Stimulated activated CD4-positive, alpha-beta T cell treated with anti-CD3 and anti-CD28 coated beads, Interleukin-15, amount 100 ng/mL, for 48 hours (primary cell): ENCODE measurements at places on chromosomes 2 and 18.

GRCh38 chr18:38948436-38948835 lies 1382.8 kb upstream of the CELF4 start:
- no peak for DNase-seq

DNA sequence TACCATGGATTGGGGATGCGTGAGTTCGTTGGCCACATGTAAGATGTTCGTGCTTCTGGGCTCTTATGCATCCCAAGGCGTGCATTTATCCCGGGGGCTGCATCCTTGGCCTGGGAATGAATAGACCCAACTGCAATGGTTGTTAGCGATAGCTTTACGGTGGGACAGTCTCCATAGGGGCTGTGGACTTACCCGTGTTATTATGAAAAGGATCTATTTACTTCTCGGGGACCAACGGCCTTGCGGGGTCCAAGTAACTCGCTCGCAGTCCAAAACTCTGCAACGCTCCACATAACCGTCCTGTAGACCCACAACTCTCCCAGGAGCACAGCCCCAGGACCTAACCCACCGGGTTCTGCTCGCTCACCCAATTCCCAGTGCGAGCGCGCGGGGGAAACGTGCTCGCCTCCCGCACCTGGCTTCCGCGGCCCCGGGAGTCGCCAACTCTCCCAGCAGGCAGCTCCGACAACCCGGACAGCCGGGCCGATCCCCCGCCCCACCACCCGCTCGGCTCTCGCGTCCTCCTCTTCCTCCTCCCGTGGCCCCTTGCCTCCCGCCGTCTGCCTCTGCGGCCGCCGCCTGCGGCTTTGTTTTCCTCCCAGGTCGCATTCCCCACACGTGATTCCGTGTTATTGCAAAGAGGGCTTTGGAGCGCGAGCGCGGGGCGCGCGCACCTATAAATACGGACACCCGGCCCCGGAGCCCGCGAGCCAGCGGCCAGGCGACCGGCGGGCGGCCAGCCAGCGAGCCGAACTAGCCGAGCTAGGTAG lies at the start of gene CABLES1:
TSS of gene CABLES1 (plus strand) at position 706 of the 770 bp plus-strand sequence. CDS start 278 bp downstream, outside the sequence.
- DNase-seq = peak; percentile 8

DNA sequence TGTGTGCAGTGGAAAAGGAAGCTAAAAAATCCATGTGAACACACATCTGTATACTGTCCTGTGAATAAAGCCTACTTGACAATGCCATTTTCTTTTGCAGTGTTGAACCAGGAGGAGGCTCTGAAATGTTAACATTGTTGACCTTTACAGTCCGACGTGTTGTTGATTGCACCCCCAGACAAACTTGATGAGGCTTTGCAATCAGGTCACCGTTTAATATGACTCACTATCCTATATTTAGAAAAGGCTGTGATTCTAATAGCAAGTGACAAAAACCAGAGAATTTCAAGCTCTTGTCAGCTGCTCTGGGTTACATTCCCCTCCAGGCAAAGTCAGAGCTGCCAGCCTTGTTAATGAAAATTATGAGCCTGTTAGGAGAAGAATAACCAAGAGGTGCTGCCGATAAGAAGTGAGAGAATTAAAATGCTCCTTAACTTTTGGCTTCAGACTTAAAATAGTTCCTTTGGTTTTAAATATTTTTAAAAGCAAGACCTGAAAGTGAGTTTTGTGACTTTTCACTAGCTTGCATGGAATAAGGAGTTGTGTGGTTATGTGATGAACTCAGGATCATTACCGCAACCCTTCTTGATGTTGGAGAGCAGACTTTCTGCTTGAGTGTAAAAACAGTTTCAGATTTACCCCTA lies 162.1 kb downstream of the QPCT start:
- no peak for DNase-seq

- no peak for DNase-seq
Observed at GRCh38 chr2:201969241-201969937, 64.3 kb upstream of the FZD7 start.

GRCh38 chr18:8333961-8334360 lies 275.3 kb upstream of the RAB12 start:
- DNase-seq = no peak

DNA sequence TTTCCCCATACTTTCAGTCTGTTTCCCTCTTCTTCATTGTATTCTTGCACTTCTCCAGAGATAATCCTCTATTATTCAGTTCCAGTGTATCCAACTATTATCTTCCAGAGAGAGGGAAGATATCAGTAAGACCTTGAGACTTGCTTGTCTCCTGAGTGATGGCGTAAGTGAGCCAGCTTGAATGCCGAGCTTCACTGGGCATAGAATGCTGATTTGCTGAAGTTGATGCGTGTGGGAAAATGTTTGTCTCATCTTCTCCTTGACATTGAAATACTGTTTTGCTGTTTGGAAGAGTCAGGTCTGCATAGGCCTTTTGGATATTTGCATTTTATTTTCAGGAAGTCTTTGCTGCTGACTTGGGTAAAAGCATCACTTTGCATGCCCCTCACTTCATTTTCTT lies 41.1 kb upstream of the MGAT5 start:
- DNase-seq = no peak

DNA sequence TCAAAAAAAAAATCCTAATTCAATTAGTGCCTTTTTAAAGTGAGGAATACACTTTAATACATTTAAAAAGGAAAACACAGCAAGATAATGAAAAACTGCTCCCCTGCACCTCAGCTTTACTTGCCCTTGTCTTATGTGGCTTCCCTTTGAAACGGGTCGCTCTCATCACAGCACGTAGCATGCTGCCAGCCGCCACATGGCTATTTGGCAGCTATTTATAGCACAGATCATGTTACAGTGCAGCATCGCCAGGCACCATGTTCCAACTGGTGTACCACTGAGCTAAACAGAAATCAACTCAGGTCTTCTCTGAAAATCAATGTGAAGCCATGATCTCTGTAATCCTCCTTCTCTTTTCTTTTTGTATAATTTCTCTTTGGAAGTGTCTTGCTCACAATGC lies 65.1 kb downstream of the TMEM182 start:
- DNase-seq = no peak

DNA sequence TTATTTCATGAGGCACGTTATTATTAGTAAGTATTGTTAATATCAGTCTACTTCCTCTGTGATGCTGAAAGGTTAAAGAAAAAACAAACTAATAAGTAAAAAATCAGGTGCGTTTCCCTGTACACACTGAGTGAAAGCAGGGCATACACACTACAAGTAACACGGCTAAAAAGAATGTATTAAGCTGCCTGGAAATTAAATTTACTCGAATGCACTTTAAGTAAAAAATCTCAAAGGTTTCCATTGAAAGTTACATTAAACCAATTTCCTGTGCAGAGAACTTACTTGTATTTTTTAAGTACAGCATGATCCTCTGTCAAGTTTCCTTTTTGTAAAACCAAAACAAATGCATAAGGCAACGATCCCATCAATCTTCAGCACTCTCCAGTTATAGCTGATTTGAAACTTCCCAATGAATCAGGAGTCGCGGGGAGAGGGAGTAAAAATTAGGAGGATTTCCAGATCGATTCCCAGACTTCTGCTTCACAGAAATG lies 633 bp downstream of the BCL2 start:
- no peak for DNase-seq

DNA sequence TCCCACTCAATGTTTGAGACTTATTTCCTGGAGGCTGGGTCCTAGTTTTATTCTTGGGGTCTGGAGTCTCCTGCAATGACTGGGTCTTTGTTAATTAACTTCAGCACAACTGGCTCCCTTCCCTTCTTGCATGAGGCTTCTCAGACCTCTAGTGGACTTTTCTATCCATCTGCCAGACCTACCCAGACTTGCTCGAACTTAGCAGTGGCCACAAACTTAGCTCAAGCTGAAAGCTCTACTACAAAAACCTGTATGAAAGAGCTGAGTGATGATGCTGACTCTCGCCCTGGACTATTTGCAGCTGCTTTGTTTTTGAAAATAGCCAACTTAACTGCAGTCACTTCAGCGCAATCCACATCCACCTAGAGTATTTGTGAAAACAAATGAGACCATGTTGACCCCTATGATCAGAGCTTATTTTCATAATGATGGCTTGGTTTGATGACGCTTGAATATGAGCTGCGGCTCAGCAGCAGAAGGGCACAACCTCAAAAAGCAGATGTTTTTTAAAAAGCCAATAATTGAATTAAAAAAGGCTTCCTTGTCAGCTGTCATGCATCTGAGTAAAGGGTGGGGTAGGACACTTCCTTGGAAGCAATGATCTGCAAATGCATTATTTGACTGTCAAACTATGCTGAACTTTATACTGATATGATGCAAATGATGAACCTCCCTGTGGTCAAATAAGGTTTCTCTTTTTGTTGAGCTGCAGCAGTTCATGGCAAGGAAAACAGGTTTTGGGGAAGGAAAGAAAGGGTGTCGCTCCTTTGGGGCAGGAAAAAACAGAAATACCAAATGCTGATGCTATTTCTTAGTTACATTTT lies 10.6 kb upstream of the ANXA4 start:
- no peak for DNase-seq

DNA sequence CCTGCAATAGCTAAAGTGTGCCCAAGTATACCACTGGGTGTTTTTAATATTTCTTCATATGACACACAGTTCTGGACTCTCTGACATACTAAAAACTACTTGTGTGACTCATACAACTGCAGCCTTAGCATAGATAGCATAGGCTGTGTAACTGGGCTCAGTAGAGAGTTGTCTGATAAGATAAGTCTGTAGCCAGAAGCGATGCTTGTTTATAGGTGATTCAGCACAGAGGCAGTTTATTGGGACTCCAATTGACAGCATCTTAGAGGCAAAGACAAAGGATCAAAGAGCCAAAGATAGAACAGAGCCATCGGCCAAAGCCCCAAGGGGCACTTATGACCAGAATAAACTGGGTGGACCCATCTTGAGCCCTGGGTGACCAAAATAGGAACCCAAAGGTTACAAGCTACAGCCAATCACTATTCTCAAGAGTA lies 42.3 kb downstream of the AAK1 start:
- DNase-seq = no peak

- DNase-seq = peak; percentile 16
Observed at GRCh38 chr2:171260471-171261424, 100.1 kb upstream of the TLK1 start.

GRCh38 chr18:75421656-75422055 lies 5.8 kb downstream of the SMIM21 start:
- no peak for DNase-seq

DNA sequence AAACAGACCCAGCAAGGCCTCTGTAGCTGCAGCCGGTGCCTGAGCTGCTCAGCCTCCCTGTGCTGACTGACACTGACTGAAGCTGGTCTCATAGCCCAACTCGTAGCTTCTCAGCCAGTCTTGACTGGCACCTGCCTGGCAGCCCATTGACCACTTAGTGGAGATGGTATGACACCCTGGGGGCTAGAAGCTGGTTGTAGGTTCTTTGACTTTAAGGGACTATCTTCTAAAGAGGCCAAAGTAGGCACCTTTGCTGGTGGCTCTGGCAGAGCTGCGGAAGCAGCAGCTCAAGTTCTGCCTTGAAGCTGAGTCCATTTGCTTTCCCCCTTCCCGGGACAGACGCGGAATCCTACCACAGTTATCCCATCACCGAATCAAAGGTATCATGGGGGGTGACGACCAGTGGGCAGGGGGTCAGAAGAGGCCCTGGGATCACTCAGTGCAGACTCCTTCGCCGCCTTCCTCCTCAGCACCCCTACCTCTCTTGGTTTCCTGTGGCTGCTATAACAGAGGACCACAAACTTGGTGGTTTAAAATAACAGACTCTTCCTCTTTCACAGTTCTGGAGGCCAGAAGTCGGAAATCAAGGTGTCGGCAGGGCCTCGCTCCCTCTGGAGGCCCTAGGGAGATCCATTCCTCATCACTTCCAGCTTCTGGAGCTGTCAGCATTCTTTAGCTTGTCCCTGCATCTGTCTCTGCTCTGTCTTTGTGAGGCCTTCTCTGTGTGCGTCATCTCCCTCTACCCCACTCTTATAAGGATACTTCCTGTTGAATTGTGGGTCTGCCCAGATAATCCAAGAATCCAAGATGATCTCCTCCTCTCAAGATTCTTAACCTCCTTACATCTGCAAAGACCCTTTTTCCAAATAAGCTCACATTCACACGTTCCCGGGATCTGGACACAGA lies 13.7 kb upstream of the FOSL2 start:
- DNase-seq = no peak

- no peak for DNase-seq
Observed at GRCh38 chr2:61937098-61937497, 31.6 kb downstream of the COMMD1 start.

- DNase-seq = no peak
Observed at GRCh38 chr2:224008702-224009261, 30.3 kb downstream of the SERPINE2 start.

DNA sequence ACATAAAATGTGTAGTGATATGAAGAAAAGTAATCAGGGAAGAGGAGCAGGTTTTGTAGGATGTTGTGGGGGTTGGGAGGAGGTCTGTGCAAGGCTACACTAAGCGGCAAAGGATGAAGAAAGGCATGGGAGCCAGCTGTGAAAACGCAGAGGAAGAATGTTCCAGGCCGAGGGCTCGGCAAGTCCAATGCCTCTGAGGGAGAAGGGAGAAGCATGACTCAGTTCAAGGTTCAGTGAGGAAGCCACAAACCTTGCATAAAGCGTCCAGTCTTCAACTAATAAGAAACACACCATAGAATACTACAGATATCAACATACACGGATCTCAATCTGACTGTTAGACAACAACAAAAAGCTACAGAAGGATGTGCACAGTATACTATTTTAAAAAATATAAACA lies 16.2 kb downstream of the EPB41L3 start:
- no peak for DNase-seq

DNA sequence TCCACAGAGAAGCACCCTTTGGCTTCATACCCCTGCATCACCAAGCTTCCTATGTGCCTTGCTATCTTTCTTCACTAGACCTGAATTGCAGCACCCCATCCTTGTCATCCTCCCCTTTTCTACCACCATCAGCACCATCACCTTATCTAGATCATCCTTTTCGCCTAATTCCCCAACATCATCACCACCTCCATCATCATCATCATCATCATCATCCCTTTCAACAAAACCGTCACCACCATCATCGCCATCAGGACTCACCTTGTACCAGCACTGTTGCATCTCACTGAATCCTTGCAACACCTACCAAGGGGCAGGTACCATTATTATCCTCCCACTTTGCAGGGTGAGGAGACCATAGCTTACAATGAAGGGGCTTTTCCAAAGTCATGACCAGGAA lies 10.8 kb upstream of the ECEL1 start:
- no peak for DNase-seq

DNA sequence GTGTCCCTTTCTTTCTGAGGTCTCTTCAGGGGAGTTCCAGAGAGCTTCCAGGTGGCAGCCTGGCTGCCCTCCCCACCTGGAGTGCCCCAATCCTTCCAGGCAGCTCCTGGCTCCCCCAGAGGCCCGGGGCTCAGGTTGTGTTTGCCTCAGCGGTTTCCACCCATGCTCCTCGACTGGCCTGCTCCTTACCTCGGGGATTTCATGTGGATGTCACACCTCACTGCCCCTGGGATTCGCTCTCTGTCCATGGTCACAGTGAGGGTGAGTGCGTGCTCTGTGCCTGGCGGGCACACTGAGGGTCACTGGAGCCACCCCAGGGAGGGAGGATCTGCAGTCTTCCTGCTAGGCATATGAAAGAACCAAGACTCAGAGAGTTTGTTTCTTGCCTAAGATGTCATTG lies 2.1 kb upstream of the TOGARAM2 start:
- DNase-seq = no peak

DNA sequence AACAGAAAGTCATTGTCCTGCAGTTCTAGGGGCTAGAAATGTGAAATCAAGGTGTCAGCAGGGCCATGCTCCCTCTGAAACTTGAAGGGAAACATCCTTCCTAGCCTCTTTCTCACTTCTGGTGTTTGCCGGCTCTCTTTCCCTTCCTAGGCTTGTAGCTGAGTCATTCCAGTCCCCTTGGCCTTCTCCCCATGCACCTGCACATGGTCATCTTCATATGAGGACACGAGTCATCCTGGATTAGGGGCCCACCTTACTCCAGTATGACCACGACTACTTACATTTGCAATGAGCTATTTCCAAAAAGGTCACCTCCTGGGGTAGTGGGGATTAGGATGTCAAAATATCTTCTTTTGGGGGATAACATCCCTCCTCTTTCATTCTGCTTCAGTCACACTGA lies 168.5 kb upstream of the CXCR4 start:
- no peak for DNase-seq
